GM23338 (cell line): ENCODE measurements at places on chromosomes 6 and 20. TPM values are rescaled to one million over a fixed set of nuclear protein-coding genes. Genes with fewer than 3 reads are reported as not detected.
A peak's percentile ranks its signal among the peaks of the same experiment; 100 is the strongest.

MOXD1 gene
- total RNA-seq, result 4.3 TPM in 2 replicates

PREX1 gene
- total RNA-seq, result 7.8 and 10.3 TPM in 2 replicates

DNA sequence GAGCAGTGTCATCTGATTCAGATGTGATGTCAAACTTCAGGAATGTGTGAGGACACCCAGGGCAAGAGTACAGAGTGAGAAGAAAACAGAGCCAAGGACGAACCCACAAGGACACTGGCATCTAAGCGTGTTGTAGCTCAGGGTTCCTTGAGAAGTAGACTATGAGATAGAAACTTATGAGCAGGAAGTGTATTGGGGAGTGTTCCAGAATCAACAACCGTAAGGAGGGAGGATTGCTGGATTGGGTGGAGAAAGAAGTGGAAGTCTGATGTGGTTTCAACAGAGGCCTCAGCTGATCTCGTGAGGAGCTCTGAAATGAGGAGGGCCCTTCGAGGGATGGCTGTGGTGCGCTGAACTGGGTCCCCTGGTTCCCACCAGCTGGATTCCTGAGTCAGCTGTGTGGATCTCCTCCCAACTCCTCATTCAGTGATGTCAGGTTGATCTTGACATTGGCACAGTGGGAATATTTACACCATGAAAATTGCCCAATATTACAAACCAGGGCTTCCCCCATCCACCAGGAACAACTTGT lies 25.7 kb upstream of the IGF2R start:
- H3K36me3 ChIP-seq, result peaks cover 4% of the 10 kb centered on the region; the same call in 1 of the 2 replicates
- no peaks in the 10 kb centered on the region for H3K4me1 ChIP-seq
- H3K4me3 ChIP-seq, result no peak overlapping the region
- no peaks in the 10 kb centered on the region for H3K27me3 ChIP-seq
- no peak for DNase-seq

DNA sequence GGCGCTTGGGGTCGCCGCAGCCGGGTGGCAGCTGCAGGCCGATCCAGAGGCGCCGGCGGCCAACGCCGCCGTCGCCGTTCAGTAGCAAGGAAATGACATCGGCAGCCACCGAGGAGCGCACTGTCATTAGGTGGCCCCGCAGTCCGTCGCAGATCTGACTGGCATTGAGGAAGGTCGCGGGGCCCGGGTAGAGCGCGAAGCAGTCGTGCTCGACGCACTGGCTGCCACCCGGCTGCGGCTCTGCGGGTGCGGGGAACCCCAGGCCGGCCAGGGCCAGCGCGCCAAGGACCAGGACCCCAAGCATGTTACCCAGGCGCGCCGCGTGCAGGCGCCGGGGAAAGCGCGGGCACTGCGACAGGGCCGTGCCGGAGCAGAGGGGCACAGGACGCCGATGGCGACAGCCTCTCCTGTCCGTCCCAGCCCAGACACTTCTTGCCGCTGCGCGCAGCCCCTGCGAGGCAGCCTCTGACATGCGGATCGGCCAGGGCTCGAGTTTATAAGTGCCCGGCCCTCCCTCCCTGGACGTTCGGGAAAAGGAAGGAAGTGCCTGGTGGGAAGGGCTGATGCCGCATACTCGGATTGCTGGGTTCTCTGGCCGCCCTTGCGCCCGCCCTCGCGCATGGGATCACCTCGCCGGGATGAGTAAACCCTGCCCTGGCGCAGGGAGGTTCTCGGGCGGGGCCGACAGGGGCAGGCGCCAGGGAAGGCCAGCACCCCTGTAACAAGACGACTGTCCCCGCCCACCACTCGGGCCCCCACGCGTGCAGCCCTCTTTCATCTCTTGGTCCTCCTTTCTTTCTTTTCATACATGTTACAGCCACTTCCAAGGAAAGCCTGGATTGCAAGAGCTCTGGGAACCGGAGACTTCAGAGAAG lies at the start of gene THBD:
THBD (minus strand) TSS at position 472 of the 875 bp plus-strand sequence; CDS start at position 304, 168 bp downstream.
- DNase-seq, result peak; percentile 68
- H3K36me3 ChIP-seq, result no peaks in the 10 kb centered on the region; the same call in 1 of the 2 replicates
- H3K27me3 ChIP-seq, result peaks cover 83% of the 10 kb centered on the region

- no peaks in the 10 kb centered on the region for H3K27me3 ChIP-seq
- no peak overlapping the region for H3K27ac ChIP-seq
- no peak for DNase-seq
- no peaks in the 10 kb centered on the region for H3K4me1 ChIP-seq
- H3K4me3 ChIP-seq, result no peak overlapping the region
- peaks cover 8% of the 10 kb centered on the region for H3K36me3 ChIP-seq
These were observed 38.7 kb downstream of the STK38 start for GRCh38 chr6:36508532-36508931.

DNA sequence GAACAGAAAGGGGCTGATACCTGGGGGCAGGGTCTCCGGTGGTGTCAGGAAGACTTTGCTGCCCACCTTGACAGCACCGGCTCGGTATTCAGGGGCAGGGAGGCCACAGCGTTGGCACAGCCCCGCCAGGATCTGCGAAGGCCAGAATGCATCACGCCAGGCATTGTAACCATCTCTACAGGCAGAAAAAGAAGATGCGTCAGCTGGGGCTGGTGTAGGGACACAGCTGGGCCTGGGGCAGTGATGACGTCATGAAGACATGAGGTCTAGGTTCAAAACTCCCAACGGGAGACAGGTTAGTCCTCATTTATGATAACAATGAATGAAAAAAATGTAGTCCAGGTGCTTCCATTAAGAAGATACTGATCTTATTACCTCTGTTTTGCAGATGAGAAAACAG lies 22.0 kb downstream of the ERGIC3 start:
- DNase-seq, result no peak
- no peaks in the 10 kb centered on the region for H3K36me3 ChIP-seq
- H3K27me3 ChIP-seq, result no peaks in the 10 kb centered on the region
